Ecto neural progenitor cell (in vitro differentiated cells): ENCODE measurements at places on chromosomes 5 and 9.
A peak's percentile ranks its signal among the peaks of the same experiment; 100 is the strongest.

GRCh38 chr9:80376180-80376579, 804.4 kb downstream of the TLE4 start:
- no peak for DNase-seq

DNA sequence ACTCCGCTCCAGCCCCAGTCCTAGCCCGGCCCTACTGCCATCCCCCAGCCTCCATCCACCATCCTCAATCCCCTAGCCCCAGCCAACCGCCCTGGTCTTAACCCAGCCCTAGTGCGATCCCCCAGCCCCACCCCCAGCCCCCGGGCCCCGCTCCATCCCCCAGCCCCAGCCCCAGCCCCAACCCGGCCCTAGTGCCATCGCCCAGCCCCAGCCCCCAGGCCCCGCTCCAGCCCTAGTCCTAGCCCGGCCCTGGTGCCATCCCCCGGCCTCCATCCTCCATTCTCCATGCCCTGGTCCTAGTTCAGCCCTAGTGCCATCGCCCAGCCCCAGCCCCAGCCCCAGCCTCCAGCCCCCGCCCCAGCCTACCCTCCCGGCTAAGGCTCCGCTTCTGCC, 398 bp downstream of the TOR1A start:
- no peak for DNase-seq

DNA sequence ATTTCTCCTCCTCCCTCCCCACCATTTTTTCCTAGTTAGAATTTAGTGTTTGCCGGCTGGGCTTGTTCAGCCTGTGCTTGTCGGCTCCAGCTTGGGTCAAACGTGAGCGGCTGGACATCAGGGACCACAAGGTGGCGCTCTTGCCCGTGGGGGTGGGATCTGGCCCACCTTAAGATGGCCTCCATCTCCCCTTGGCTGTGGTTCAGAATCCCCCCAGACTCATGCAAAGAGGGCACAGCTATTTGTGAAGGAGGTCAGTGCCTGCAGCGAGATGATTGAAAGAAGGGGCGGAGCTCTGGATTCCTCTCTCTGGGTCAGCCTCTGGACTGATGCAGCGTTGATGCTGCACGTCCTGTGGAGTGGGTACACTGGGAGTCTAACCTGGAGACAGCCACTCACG, 283.3 kb upstream of the TUT7 start:
- peak; percentile 92 for DNase-seq

DNA sequence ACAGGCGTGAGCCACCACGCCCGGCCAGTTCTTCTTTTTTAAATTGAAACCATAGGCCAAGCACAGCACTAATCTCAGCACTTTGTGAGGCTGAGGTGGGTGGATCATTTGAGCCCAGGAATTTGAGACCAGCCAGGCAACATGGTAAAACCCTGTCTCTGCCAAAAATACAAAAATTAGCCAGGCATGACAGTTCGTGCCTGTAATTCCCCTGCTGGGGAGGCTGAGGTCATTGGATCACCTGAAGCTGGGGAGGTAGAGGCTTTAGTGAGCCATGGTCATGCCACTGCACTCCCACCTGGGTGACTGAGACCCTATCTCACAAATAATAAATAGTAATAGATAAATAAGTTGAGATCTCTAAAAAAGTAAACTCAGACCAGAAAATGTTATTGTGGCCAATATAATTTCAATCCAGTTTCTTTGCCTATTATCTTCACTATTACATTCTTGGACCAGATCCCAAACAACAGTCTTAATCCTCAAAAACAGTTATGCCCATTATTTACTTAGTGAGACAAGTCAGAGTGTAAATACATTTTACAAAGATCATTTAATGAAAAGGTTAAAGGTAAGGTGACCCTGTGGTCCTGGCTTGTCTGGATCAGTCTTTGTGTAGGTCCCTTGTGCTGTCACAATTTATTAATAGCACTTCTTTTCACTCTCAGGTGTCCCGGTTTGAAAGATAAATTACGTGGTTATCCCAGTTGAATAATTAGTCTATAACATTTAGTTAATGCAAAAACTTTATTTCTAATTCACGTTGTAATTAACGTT, 53.6 kb downstream of the RAB24 start:
- no peak for DNase-seq

DNA sequence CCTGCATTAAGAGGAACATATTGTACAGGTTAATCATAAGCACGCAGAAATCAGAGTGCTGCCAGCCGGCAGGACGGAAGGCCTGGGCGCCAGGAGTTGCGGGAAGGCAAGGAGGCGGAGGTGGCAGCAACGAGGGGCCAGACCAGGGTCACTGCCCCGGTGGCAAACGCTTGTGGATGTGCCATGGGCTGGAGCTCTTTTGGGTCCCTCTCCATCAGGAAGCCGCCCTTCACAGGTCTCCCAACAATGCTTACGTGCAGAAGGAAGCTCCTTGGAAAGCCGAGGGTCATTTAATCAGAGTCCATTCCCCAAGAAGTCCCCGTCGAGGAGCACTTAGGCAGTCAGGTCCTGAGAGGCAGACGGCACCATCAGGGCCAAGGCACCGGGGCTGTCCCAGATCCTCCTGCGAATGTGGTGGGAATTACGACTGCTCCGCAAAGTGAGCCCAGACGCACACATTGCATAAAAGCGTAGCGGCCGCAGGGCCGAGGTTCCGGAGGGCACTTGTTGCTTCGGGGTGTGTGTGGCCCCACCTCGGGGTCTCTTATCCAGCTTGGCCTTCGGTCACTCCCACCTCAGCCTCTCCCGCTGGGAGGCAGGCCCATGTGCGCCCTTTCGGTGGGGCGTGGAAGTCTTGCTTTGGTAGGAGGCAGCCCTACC, 20.5 kb downstream of the MRPL36 start:
- DNase-seq = no peak

GRCh38 chr5:73298772-73299630, 126.0 kb downstream of the TMEM174 start:
- peak; percentile 76 for DNase-seq

GRCh38 chr9:133477992-133478850, 678 bp downstream of the SLC2A6 start:
- DNase-seq = no peak

DNA sequence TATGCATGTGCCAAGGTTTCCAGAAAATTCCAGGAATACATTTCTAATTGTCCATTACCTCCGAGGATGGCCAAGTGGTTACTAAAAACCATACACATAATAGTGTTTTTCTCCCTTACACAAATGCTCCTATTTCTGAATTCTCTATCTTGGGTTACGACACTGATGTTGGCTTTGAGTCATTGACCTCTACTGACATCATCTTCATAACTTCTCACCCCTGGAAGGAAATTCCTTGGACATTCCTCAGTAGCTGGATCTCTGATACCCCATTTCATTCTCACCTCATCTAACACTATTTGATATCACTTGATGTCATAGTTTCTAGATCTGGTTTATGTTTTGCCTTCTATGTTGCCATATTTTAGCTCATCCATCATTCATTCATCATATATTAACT, 287.2 kb downstream of the CTNND2 start:
- DNase-seq = no peak

- DNase-seq = no peak
Measured at GRCh38 chr9:115359017-115359780, 241.2 kb upstream of the TNC start.

DNA sequence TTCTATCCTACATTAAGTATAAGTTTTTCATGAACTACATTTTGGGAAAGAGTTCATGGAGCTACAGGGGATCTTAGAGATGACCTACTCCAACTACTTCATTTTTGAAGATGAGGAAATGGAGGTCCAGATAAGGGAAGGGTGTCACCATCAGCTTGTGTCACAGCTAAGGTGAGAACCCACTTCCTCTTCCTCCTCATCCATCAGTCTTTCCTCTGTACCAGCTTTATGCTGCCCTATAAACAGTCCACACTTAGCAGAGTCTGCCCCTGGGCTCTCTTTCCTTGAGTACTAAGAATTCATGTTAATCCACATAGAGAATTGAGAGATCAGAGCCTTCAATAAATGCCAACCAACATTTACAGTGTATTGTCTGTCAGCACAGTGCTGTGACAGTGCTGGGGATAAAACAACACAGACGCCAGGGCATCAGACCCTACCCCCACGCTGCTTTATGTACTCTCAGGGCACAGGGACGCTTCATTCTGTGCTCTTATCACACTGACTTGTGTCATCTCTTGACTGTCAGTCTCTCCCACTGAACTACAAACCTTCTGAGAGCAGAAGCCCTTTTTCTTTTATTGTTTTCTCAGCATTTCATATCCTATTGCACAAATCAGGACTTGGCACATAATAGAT, 22.1 kb downstream of the ADRB2 start:
- no peak for DNase-seq

- DNase-seq = peak; percentile 48
Measured at GRCh38 chr5:170439223-170439943, 50.2 kb upstream of the KCNMB1 start.
